DMS79 treated with DMSO at 0.1 percent for 48 hours (cell line): ENCODE measurements at places on chromosomes 1 and 21.

GRCh38 chr1:226203240-226203639, 16.7 kb upstream of the ACBD3 start:
- no peak for DNase-seq

DNA sequence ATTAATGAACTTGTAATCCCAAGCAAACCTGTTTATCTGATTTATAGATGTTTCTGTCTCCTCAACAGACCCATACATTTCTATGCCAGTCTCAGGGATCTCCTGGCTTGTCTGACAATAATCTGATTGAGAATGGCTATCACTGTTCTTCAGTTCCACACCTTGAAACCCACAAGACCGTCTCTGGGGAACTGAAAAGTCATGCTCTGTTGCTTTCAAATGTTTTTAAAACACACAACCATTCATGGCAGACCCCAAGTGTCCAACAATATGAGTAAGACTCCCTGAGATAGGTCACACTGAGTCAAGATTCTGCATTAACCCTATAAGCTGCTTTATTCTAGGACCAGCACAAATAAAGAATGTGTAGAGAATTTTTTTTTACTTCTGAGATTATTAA, 611.2 kb upstream of the PLXNA2 start:
- DNase-seq, result peak; percentile 19

- no peak for DNase-seq
Measured at GRCh38 chr1:86054396-86054795, 102.2 kb downstream of the COL24A1 start.

DNA sequence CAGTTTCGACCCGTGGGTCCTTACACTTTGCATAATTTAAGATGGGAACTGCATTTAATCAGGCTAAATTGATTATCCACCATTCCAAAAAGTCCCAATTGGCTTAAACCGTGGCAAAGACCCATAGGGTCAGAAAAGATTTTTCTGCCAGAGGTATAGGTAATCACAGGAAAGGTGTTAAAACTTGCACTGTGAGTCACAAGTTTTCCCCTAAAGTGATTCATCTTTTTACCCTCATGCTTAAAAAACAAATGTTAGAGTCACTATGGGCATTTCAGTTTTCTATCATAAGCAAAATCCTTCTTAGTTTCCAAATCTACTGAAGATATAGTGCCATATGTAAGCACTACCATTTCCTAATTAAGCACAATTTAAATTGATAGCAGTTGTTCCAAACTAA, 1079.8 kb downstream of the ADGRL2 start:
- DNase-seq, result no peak

GRCh38 chr1:220370041-220370700, 97.9 kb upstream of the RAB3GAP2 start:
- DNase-seq, result no peak
